ENCODE measurements at places on chromosomes 3 and 15.

GRCh38 chr15:38212729-38213351, 39.8 kb upstream of the SPRED1 start:
- no peak for DNase-seq

- DNase-seq, result no peak
Observed at GRCh38 chr3:100311011-100311410, 23.5 kb upstream of the NIT2 start.

- no peak for DNase-seq
Observed at GRCh38 chr3:113834983-113835382, 3.6 kb upstream of the GRAMD1C start.

- DNase-seq, result no peak
Observed at GRCh38 chr3:188687389-188687788, 484.4 kb upstream of the TPRG1 start.

GRCh38 chr15:93027413-93027812, 61.6 kb downstream of the RGMA start:
- no peak for DNase-seq

- no peak for DNase-seq
Observed at GRCh38 chr3:134722969-134723368, 72.1 kb upstream of the EPHB1 start.

DNA sequence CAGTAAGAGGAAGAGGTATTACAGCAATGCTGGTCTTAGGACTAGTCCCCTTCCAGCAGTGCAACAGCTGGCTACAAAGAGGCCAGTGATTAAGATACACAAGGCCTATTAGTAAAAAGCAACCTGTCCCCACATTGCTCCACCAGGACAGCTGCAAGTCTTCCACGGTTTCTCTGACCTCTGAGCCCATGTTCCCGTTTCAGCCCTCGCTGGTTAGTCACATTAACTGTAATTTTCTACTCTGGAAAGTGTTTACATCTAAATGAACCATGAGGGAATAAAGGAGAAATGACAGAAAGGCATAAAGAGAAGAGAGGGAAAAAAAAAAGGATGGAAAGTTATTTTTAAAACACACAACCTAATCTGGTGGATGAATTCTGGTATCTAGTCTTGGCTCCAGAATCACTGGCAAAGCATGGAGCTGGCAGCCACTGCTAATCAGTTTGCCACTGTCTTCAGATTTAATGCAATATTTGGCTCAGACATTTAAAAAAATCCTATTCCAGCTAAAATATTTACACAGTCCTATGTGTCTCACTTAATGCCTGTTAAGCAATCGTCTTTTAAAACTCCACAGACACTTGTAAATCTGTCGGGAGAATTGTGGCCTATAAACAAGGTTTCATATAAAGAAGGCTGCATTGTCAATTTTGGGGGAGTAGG, 154.9 kb downstream of the GREM1 start:
- DNase-seq, result no peak

DNA sequence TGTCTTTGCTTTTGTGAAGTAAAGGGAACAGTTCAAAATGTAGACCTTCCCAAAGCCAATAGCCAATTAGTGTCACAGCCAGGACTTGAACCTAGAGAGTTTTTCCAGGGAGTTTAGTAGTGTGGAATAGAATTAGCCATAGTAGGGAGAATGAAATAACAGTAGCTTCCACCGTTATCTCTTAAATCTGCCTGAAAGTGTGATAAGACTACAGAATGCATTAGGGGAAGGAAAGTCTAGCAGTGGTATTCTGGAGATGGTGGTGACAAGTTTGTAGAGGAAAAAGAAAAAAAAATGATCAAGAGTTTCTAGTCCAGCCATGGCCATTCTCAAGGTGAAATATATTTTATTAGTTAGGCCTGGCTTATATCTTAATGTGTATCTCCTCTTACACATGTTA, 13.8 kb downstream of the ATP11B start:
- no peak for DNase-seq

- DNase-seq, result no peak
Observed at GRCh38 chr3:155972885-155973584, 102.6 kb downstream of the GMPS start.

GRCh38 chr3:187725653-187726370, 19.5 kb downstream of the BCL6 start:
- no peak for DNase-seq

GRCh38 chr3:11784971-11785377, 61.7 kb downstream of the TAMM41 start:
- no peak for DNase-seq

DNA sequence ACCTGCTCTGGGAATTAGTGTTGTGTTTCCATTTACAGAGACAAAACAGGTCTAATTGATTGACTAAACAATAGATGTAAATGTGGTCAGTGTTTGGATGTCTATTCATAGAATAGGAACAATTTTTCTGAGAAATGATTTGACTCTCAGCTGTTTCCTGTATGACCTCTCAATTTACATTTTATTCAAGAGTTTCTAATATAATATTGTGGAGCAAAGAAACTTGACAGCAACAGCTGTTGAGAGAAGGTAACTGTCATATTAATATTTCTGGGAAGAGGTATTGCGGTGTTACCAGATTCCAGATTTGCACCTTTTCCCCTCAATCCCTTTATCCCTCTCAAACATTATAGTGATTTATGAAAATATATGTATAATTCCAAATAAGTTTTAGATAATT, 3.7 kb upstream of the NR1I2 start:
- DNase-seq, result no peak

GRCh38 chr3:124428372-124429128, 301.7 kb upstream of the UMPS start:
- no peak for DNase-seq

- DNase-seq, result no peak
Observed at GRCh38 chr3:31615071-31615875, 82.5 kb downstream of the STT3B start.

DNA sequence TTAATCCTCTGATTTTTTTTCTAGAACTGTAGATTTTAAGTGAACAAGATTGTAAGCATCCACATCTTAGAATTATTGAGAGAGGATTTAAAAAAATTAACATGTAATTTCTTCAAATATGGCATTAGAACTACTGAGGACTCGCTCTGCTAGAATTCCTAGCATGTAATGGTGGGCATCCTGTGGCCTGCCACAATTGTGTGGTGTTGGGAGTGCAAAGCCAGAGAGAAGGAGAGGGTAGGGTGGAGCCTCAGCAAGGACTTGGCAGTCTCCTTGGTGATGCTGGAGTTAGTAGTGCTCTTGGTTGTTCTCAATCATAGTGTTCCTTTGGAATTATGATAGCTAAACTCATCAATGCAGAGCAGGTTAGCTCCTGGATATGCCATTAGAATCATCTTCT, 443.9 kb upstream of the TBL1XR1 start:
- no peak for DNase-seq

DNA sequence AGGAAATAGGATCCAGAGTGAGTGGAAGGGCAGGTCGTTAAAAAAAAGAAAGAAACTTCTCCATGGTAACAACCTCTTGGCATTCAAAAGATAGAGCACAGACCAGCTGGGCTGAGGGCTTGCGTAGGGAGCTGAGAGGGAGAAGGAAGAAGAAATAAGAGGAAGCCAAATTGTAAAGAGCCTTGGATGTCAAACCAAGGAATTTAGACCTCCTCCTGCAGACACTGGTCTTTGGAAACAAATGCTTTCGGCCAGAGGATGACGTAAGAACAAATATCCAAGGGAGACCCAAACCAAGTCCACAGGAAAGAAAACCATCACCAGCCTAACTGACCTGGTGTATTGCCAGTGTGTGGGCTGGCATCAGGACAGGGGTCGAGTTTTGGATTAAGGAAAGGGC, 155.2 kb downstream of the UACA start:
- DNase-seq, result no peak

DNA sequence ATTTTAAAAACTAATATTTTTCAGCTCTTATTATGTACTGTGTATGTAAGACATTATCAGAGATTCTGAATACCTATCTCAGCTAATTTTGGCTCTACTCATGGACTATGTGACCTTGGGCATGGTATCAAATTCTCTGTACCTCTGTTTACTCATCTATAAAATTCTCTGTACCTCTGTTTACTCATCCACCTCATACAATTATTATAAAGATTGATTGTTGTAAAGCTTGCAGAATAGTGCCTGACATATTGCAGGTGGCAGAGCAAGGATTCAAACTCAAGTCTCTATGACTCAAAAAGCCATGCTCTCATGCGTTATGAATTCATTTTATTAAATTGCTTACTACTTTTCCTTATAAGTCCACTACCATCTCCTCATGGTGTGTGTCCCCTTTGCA, 151.9 kb upstream of the ARL6 start:
- DNase-seq, result no peak

DNA sequence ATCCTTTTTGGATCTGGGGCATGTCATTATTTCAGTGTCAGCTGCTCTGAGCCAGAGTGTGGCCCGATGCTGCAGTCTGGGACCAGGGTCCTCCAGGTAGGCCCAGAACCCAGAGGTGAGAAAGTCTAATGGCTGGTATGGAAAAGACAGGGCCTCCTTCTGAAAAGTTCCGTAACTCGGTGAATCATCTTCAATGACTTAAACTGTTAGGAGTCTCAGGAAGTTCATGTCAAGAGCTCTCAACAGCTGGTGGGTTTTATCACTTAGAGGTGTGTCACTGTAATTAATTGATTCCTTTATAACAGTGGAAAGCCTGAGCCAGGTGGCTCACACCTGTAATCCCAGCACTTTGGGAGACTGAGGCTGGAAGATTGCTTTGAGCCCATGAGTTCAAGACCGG, 28.5 kb upstream of the PDE8A start:
- DNase-seq, result no peak

DNA sequence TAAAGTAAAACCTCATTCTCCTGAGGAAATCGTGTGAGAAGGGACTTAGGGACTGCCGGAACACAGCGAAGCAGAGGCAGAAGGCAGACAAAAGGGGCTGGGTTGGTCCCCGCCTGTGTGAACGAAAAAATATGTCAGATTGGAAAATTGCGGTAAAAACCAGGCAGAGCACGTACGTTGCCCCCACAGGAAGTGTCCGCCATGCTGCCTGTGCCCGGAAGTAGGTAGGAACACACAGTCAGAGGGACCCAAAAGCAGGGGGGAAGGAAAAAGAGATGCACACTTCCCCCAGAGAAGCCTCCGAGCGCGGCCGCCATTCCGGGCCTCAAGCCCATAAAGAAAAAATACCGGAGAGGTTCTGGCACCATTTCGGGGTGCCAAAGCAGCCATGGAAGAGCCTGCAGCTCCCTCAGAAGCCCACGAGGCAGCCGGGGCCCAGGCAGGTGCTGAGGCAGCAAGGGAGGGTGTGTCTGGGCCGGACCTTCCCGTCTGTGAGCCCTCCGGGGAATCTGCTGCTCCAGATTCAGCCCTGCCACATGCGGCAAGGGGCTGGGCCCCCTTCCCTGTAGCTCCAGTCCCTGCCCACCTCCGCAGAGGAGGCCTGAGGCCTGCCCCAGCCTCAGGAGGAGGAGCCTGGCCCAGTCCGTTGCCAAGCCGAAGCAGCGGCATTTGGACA, at the start of gene MKRN3:
Gene MKRN3 (plus strand): TSS at position 280 of the 676 bp plus-strand sequence. CDS start 109 bp downstream, at position 389.
- DNase-seq, result no peak

- DNase-seq, result no peak
Observed at GRCh38 chr15:93319121-93319814, 230.3 kb upstream of the RGMA start.

GRCh38 chr3:187136936-187137335, 2.4 kb downstream of the RPL39L start:
- no peak for DNase-seq

All from GM18507 (cell line).